AG04450 (cell line): ENCODE measurements at places on chromosomes 11 and 22.

- no peak for DNase-seq
Measured at GRCh38 chr11:10058356-10058755, 235.7 kb downstream of the SBF2 start.

- DNase-seq, result no peak
Measured at GRCh38 chr11:83835423-83835822, 549.3 kb upstream of the CCDC90B start.

- DNase-seq, result no peak
Measured at GRCh38 chr11:68508425-68508824, 47.9 kb downstream of the PPP6R3 start.

DNA sequence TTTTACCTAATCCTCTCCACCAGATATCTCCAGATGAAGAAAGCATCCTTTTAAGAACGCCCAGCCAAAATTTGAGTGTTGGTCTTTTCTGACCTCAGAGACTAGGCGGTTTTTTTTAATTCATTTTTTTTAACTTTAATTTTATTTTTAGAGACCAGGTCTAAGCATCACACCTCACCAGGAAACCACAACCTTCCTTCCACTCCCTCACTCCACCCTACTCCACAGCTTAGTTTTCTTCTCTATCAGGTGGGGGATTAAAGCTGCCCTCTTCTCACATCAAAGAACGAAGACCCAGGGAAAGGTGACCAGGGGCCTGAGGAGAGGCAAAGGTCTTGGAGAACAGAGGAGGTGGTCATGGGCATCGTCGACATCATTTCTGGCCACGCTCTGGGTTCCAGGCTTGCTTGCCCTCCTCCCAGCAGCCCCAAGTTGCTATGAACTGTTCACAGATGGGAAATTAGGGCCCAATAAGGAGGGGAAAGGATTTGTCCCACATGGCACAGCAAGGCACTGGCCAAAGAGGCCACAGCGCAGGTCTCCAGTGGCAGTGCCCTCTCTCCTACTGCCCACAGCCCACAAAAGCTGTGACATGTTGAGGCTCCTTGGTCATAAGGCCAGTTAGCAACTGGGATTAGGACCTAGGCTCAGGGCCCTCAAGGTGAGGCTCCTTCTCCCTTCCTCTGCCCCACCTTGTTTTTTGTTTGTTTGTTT lies 1.4 kb upstream of the PEX16 start:
- no peak for DNase-seq

DNA sequence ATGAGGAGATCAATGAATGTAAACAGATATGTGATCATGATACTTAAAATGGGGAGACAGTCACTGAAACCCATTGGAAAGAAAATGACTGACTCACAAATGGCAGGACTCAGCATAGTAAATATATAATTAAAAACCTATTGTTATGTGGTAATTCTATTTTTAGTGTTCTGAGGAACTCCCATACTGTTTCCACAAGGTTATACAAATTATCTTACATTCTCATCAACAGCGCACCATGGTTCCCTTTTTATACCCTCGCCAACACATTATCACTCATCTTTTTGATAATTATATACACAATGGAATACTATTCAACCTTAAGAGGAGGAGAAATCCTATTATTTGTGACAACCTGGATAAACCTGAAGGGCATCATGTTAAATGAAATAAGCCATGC lies 17.1 kb downstream of the OR5B21 start:
- DNase-seq, result no peak

DNA sequence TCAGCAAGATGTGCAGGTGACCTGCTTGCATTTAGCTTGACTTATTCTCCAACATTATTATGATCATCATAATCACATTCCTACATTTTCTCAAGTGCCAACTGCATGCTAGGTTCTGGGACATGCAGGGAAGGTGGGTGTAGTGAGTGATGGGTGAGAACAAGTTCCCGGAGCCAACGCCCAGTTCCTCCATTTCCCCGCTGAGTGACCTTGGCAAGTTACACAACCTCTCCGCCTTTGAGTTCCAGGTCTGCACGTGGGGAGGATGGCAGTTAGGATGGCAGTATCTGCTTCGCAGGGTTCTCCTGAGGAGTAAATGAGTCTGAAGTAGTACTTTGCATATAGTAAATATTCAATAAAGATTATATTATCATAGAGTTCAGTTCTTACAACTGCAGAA lies 140.3 kb downstream of the GRIK4 start:
- no peak for DNase-seq

GRCh38 chr11:124194293-124195188 lies 11.4 kb downstream of the OR10D3 start:
- DNase-seq, result no peak

- no peak for DNase-seq
Measured at GRCh38 chr11:86932259-86932585, 23.0 kb downstream of the FZD4 start.

- no peak for DNase-seq
Measured at GRCh38 chr11:134639586-134640330, 227.7 kb upstream of the B3GAT1 start.

- DNase-seq, result no peak
Measured at GRCh38 chr11:64590763-64591221, at the start of gene SLC22A12. TSS of gene SLC22A12 (plus strand) at chr11:64591220. CDS start at chr11:64591557, 337 bp downstream.

DNA sequence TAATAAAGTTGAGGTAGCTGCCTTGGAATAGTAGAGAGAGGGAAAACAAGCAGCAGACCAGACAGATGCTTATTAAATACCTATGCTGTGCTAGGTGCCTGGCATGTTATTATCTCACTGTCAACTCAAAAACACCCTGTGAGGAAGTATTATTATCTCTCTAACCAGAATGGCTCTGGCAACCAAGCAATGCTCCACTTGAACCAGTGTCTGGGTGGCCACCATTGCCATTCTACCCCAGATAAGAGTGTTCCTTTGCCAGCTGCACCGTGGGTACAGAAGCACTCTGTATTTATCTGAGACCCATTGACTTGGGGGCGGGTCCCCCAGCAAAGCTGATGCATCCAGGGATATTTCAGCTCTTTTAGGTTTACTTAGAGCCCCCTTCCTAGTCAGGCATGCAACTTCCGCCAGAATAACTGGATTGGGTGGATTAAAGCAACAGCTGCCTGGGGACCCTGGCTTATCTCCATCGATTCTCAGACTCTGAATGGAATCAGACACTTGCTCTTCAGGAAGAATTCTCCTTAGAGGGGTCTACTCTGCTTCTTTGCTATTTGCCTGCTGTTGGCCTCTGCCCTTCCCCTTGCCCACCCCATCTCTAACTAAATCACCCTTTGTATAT lies 49.1 kb downstream of the RCN1 start:
- no peak for DNase-seq

DNA sequence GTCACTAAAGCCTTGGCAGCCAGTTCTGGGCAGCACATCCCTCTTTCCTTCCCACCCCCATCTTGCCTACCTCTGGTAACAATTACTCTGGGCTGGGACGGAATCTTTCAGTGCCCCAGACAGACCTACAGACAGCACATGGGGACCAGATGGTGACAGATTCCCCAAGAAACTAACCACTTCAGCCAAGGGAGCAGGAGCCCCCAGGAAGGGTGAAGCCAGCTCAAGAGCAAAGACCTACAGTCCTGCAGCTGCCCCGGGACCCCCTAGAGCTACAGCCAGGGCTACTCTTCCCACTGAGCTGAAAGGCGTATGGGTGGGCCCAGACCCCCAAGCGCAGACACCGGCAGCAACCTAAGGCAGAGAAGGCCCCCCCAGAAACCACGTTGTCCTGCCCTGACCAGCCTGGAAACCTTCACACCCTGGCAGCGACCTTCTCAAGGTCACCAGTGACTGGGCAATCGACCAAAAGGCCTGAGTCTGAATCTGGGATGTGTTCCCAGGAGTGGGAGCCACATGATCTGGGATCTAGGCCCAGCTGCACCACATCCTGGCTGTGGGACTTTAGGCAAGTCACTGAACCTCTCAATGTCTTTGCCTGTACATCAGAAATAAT lies 65.8 kb downstream of the LRRC32 start:
- DNase-seq, result no peak

DNA sequence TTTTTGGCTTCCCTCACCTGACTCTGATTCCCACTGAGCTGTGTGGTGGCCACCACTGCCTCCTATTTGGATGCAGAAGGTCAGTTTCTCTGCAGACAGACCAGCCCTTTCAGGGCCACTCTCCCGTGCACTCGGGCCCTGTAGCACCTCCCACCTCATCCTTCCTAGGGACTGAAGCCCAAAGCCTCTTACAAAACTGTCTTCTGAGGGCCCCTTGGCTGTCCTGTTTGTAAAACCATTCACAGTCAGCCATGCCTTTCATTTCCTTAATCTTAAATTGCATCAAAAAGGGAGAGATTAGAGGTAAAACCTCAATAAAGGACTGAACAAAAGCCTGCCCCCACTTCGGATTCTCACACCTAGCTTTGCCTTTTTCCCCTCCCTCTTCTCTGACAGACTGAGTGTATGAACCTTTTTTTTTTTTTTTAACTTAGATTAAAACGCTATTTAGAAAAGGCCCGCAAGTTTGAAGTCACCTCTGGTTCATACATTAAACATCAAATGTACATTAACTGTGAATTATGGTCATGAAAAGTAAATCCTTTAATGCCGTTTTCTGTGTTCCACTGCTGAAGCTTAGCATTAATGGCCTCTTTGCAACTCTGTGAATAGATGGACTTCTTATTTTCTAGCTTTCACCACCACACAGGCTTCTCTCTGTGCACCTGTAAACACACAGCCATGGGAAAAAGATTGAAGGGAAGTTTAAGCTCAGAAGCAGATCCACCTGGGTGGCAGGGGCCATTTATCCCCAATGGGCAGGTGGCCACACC lies 247.2 kb upstream of the CADM1 start:
- DNase-seq, result no peak

DNA sequence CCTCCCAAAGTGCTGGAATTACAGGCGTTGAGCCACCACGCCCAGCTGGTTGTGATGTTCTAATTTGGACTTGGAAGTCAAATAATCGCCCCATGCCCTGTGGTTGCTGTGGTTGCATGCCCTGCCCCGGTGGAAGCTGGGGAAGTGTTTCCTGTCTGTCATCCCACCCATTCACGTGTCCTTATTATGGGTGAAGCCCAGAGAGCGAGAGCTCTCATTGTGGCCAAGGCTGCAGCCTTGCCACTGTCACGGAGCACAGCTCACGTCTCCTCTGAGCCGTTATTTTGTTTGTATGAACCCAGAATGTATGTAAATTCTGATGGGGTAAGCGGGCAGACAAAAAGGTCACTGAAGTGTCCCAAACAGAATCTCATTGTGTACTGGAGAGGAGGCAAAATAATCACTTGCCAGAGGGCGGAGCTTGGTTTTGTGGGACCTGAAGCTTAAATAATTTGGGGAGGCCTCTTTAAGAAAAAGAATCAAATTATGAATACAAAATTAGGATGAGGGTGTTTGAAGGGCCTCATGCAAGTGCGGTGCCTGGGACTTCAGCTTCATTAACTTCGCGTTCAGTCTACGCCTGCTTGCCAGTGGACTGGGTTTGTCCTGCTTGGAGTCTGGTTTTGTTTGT lies 25.8 kb upstream of the TREH start:
- DNase-seq, result no peak

GRCh38 chr22:41273128-41273527 lies 12.9 kb downstream of the RANGAP1 start:
- no peak for DNase-seq

GRCh38 chr11:45113807-45114206 lies 32.6 kb upstream of the PRDM11 start:
- no peak for DNase-seq

- DNase-seq, result no peak
Measured at GRCh38 chr11:134469627-134470026, 57.6 kb upstream of the B3GAT1 start.

GRCh38 chr11:47184711-47185304 lies 1.4 kb downstream of the PACSIN3 start:
- no peak for DNase-seq

DNA sequence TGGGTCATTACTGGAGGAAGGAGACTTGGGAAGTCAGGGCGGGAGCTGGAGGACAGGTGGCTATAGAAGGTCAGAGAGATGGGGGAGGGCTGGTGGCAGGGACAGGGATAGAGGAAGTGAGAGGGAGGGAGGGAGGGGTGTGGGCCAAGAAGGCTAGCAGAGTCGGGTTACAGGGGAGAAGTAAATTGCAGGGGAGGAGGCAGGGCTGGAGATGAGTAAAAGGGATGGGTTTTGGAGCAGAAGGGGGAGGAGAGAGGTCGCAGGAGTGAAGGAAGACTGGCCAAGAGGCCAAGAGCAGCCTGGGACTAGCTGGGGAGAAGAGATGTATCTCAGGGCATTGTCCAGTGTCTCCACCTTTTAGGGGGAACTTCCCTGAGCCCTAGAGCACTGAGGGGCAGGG lies 33.0 kb downstream of the LRRC10B start:
- DNase-seq, result no peak

DNA sequence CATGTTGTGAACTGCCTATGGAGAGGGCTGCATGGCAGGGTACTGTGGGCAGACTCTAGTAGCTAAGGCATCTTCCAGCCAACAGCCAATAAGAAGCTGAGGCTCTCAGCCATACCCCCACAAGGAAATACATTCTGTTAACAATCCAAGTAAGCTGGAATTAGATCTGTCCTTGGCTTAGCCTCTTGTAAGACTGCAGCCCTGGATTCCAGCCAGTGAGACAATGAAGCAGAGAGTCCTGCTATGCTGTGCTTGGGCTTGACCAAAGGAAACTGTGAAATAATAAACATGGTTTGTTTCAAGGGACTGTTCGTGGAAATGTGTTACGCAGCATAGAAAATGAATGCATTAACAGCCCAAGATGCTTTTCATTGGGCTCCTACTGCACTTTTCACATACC lies 1097.4 kb upstream of the CCDC90B start:
- no peak for DNase-seq

DNA sequence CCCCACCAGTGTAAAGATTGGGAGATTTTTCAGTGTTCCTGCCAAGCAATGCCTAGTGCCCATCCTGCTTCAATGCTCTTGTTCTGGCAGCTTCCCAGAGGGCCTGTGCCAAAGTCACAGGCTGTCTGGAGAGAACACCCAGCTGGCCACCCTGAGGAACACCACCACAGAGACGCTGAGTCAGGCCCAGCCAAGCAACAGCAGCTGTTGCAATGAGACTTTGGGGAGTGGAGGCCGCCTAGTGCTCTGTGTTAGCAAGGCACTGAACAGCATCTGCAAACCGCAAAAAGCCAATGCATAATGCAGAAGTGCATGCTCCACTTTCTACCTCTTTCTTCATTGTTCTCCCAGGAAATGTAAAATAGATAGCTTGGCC lies 168.1 kb downstream of the NXPE2 start:
- DNase-seq, result no peak

- no peak for DNase-seq
Measured at GRCh38 chr11:44943118-44943517, 7.6 kb downstream of the TP53I11 start.

GRCh38 chr11:126194121-126194543 lies 17.3 kb downstream of the RPUSD4 start:
- no peak for DNase-seq
